ENCODE measurements at places on chromosomes 1 and 21. TPM values are rescaled to one million over a fixed set of nuclear protein-coding genes. Genes with fewer than 3 reads are reported as not detected.

GRCh38 chr1:181726320-181727012 is 243.1 kb downstream of the CACNA1E start:
- H3K27me3 ChIP-seq = no peaks in the 10 kb centered on the region
- no peaks in the 10 kb centered on the region for H3K4me1 ChIP-seq
- H3K4me3 ChIP-seq = no peak overlapping the region

The GIPC2 gene
- 0.35 TPM for polyA plus RNA-seq

- peaks cover 9% of the 10 kb centered on the region for H3K4me1 ChIP-seq
- H3K36me3 ChIP-seq = no peaks in the 10 kb centered on the region
- no peak overlapping the region for H3K27ac ChIP-seq
- H3K4me3 ChIP-seq = no peak overlapping the region
- no peak for DNase-seq
- no peaks in the 10 kb centered on the region for H3K27me3 ChIP-seq
These were observed 75.1 kb downstream of the ZNF281 start for GRCh38 chr1:200334661-200335256.

The MX1 gene
- 10.3 TPM for polyA plus RNA-seq

DNA sequence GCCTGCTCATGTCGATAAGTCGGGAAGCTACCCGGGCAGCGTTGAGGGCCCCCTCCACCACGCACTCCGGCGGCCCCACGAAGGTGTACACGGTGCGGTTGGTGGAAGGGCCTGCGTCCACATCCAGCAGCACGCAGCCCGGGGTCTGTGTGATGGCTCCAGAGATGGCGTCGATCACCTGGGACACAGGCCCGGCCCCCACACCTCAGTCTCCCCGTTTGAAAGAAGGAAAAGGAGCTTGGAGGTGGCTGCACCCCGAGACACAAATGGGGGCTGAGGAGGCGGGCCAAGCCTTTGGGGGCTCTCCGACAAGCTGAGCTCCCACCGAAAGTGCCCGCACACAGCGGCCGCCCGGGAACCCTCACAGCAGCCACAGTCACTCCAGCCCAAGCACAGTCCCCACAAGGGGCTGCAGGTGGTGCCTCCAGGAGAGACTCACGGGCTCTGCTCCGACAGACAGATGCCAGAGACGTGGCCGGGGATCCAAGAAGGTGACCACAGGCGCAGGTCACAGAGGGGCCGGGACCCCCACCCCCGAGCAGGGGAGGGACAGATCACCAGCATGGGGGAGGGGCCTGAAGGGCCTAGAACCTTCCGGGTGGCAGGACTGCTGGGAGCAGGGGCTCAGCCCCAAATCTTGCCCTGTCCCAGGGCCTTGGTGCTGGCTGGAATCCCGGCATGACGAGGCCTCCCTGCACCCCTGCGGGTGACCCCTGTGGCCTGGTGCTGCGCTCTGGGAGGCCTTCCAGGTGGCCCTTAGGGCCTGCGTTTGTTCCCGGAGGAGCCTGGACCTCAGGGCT is 1.0 kb downstream of the FTCD start:
- no peak for DNase-seq
- H3K4me1 ChIP-seq = peaks cover 2% of the 10 kb centered on the region
- H3K27ac ChIP-seq = no peak overlapping the region
- H3K4me3 ChIP-seq = no peak overlapping the region

The SYF2 gene
- 41.6 TPM for polyA plus RNA-seq

The CRYZL1 gene
- polyA plus RNA-seq = 58.8 TPM

GRCh38 chr1:230113593-230114236 is 46.7 kb downstream of the GALNT2 start:
- no peaks in the 10 kb centered on the region for H3K36me3 ChIP-seq
- peak overlapping the region; percentile 45 for H3K4me3 ChIP-seq
- no peaks in the 10 kb centered on the region for H3K27me3 ChIP-seq
- DNase-seq = peak; percentile 99
- peaks cover 26% of the 10 kb centered on the region for H3K4me1 ChIP-seq
- H3K27ac ChIP-seq = peak overlapping the region; percentile 95

GRCh38 chr1:50502147-50502546 is 78.9 kb upstream of the DMRTA2 start:
- H3K27ac ChIP-seq = no peak overlapping the region
- no peaks in the 10 kb centered on the region for H3K36me3 ChIP-seq
- DNase-seq = no peak
- no peaks in the 10 kb centered on the region for H3K4me1 ChIP-seq

- no peaks in the 10 kb centered on the region for H3K27me3 ChIP-seq
- peak; percentile 11 for DNase-seq
- no peak overlapping the region for H3K27ac ChIP-seq
- no peaks in the 10 kb centered on the region for H3K4me1 ChIP-seq
These were observed 107.3 kb upstream of the RUNX3 start for GRCh38 chr1:25037174-25038074.

The VPS26C gene
- 55.9 TPM for polyA plus RNA-seq

The C2CD2 gene
- 22.2 TPM for polyA plus RNA-seq

DNA sequence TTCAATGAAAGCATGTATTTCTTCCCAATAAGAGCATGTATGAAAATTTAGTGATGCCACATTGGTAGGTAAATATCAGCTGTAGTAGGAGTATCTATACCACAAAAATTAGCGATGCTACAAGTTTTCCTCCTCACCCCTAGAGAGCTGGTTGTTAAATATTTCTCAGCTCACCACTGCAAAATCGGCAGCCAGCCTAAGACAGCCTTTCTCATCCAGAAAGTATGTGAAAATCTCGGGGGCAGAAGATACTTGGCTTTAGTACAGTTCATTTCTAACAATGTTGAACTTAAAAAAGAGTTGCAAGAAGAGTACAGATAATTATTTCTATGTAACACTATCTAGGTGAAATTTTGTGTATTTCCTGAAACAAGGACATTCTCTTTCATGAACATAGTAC is 235.4 kb downstream of the TPR start:
- H3K4me1 ChIP-seq = peaks cover 2% of the 10 kb centered on the region
- H3K4me3 ChIP-seq = no peak overlapping the region
- H3K36me3 ChIP-seq = no peaks in the 10 kb centered on the region

GRCh38 chr1:27931759-27932158 is 3.0 kb upstream of the SMPDL3B start:
- H3K36me3 ChIP-seq = no peaks in the 10 kb centered on the region
- no peaks in the 10 kb centered on the region for H3K4me1 ChIP-seq
- H3K4me3 ChIP-seq = no peak overlapping the region
- no peak overlapping the region for H3K27ac ChIP-seq
- peaks cover 13% of the 10 kb centered on the region for H3K27me3 ChIP-seq
- DNase-seq = no peak

The ARPC5 gene
- polyA plus RNA-seq = 242 TPM

DNA sequence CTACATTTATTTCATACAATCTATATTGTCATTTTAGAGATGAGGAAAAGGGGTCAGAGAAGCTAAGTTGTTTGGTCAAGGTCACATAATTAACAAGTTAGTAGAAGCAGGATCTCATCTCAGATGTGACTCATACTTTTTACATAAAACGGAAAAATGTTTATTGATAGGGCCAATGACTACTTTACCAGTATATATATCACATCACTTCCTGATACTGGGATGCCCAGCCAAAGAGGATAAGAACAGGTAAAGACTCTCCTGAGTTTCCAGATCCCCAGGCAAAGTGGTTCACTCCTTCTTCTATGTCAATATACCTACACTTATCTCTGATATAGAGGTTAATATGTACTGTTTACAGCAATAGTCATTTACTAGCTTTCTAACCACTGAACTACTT is 21.0 kb downstream of the YIPF1 start:
- H3K27ac ChIP-seq = no peak overlapping the region
- H3K36me3 ChIP-seq = peaks cover 6% of the 10 kb centered on the region
- no peak for DNase-seq

The TARBP1 gene
- polyA plus RNA-seq = 15.3 TPM

The PRAMEF25 gene
- not detected for polyA plus RNA-seq

GRCh38 chr21:28393279-28393678 is 599.4 kb downstream of the LTN1 start:
- DNase-seq = no peak
- no peaks in the 10 kb centered on the region for H3K36me3 ChIP-seq
- H3K4me3 ChIP-seq = no peak overlapping the region
- no peaks in the 10 kb centered on the region for H3K27me3 ChIP-seq
- no peak overlapping the region for H3K27ac ChIP-seq

DNA sequence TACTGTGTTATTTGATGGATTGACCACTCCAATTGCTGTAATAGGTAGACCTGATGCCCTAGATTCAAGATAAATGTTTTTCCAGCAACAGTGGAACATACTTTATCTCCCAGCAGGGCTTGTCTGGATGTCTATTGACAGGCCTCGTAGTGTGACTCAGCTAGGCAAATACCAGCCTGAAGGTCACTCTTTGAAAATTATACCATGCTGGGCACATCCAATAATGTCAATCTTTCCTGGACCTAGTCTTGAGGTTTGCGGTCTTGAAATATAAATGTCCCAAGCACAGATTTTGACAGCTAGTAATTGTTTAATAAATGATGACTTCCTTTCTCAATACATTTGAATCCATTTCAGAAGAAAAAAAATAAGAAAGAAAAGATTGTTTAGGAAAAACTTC is 1138.0 kb upstream of the TMPRSS15 start:
- H3K4me1 ChIP-seq = no peaks in the 10 kb centered on the region
- H3K27me3 ChIP-seq = no peaks in the 10 kb centered on the region
- no peak overlapping the region for H3K4me3 ChIP-seq
- no peak for DNase-seq
- no peaks in the 10 kb centered on the region for H3K36me3 ChIP-seq

GRCh38 chr1:226967665-226968064 is 27.6 kb downstream of the COQ8A start:
- H3K4me1 ChIP-seq = no peaks in the 10 kb centered on the region
- H3K36me3 ChIP-seq = no peaks in the 10 kb centered on the region
- peak; percentile 47 for DNase-seq
- H3K4me3 ChIP-seq = no peak overlapping the region

The PRR9 gene
- polyA plus RNA-seq = not detected

The RAB7B gene
- polyA plus RNA-seq = 20.1 TPM

Data from fibroblast of lung (primary cell).